ENCODE measurements at places on chromosomes 7 and 10.
A peak's percentile ranks its signal among the peaks of the same experiment; 100 is the strongest.

DNA sequence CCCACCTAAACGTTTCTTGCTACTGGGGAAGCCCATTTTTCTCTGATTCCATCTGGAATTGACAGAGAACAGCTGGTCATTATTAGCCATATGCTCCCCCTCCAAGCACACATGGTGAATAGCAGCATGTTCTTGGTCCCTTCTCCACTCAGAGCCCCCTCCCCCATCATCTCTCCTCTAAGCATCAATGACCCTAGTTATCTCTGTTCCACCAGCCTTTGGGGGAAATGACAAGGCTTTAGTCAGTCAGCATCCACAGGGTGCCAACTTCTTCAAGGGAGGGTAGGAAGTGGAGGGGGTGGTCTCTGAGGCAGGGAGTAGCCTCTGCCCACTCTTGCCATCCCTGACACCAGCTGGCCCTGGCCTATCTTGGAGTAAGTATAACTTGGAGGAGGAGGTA is 163.1 kb downstream of the UBE2H start:
- no peak for DNase-seq

DNA sequence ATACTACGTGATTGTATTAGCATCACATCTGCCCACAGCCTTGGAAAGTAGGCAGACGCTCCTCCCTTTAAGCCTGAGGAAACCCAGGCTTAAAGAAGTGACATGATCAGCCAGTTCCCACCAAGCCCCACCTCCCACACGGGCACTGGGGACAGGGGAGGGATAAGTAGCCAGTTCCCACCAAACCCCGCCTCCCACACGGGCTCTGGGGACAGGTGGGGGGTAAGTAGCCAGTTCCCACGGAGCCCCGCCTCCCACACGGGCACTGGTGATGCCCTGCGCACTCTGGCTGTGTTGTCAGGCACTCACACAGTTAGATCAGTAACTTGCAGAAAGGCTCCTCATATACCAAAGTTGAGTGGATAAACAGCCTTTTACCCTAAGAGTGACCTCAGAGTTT is 606.8 kb downstream of the PTPRN2 start:
- no peak for DNase-seq

DNA sequence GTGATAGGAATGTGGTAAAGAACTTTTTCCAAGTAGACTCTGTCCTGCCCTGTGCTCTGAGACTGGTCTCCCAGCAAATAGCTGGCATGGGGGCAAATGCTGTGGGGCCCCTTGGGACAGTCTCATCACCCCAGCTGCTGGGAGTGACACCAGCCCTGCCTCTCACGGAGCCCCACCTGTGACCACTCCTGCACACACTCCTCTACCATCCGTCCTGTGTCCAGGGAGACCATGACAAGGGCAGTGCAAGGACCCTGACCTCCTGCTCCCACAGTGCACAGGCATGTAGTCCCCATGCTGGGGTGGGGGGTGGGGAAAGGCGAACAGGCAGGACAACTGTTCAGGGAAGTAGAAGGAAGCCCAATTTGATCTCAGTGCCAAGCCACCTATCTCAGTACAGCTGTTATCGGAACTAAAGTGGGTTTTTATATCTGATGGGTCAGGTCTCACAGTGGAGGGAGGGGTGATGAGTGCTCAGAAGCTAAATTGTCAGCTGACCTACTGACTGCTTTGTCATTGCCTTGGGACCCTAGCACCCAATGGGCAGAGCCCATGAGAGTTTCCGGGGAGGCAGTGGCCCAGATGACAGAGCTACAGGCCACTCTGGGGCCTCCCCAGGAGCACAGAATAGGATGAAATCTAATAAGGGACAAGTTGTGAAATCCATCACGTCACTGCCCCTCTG is 24.5 kb downstream of the VSTM4 start:
- DNase-seq, result no peak

- DNase-seq, result peak; percentile 53
These were observed 1.8 kb downstream of the SMURF1 start for GRCh38 chr7:99141841-99142726.

- no peak for DNase-seq
These were observed 11.0 kb upstream of the IL6 start for GRCh38 chr7:22715969-22716368.

DNA sequence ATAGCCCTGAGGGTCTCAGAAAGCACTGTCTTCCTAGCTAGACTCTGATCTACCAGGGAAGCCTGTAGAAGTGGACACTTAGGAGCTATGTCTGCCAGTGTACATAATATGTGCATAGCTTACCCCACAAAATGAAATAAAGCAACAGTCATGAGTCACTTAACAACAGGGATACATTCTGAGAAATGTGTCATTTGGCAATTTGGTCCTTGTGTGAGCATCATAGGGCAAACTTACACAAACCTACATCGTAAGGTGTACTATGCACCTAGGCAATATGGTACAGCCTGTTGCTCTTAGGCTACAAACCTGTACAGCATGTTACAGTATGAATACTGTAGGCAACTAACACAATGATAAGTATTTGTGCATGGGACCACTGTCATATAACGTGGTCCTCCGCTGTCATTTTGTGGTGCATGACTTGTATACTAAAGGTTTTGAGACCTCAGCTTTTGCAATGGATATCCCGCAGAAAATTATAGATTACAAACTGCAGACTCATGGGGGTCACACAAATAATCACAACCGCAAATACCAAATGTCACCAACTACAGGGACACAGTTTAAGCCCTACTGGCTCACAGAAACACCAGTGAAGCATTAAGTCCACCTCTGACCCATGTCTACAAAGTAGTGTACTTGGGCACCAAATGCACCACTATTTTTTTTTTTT is 1.7 kb downstream of the URGCP start:
- no peak for DNase-seq

- DNase-seq, result no peak
These were observed 106.8 kb downstream of the RBM20 start for GRCh38 chr10:110750931-110751330.

DNA sequence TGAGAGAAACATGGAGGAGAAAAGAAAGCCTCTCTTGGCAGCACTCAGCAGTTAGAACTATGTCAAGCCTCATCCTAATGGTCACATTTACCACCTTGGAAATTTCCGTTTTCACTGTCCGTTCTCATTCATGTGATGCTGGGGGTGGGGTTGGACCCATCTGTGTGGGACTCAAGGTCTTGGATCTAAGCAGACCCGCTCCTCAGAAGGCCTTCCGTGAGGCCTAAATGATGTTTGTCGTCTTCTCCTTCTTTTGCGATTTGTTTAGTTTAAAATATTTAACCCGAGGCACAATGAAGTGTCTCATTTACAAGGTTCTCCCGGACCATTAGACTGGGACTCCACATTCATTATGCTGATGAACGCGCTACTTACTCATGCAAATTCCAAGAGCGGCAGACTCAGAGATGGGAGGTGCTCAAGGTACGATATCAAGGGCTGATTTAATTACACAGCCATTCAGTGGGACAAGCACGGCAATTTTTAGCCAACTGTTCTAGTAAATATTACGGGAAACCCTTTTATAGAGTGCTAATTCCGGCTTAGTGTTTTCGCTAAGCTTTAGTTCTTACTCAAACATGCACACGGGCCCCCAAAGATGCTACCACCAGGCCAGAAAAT is 109.1 kb upstream of the EFCAB10 start:
- DNase-seq, result no peak

Measured in Caco-2 (cell line).